ENCODE measurements at places on chromosomes 4 and X.

GRCh38 chrX:52262195-52262546, 77.5 kb downstream of the MAGED4 start:
- DNase-seq = no peak

- no peak for DNase-seq
These were observed 478.0 kb upstream of the CPEB2 start for GRCh38 chr4:14524276-14524675.

DNA sequence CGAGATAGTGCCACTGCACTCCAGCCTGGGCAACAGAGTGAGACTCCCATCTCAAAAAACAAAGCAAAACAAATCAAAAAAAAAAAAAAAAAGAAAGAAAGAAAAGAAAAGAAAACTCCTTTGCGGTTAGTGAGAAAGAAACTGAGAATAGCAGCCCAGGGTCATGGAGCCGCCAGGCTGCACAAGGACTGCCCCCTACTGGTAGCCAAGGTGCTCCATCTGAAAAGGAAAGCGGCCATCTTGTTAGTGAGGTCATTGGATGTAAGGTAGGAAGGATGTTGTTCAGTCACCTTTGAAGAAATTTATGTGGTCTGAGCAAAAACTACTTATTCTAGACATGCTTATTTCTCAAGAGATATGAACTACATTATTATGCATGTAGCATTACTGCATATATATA, 660.6 kb upstream of the TENM3 start:
- no peak for DNase-seq

DNA sequence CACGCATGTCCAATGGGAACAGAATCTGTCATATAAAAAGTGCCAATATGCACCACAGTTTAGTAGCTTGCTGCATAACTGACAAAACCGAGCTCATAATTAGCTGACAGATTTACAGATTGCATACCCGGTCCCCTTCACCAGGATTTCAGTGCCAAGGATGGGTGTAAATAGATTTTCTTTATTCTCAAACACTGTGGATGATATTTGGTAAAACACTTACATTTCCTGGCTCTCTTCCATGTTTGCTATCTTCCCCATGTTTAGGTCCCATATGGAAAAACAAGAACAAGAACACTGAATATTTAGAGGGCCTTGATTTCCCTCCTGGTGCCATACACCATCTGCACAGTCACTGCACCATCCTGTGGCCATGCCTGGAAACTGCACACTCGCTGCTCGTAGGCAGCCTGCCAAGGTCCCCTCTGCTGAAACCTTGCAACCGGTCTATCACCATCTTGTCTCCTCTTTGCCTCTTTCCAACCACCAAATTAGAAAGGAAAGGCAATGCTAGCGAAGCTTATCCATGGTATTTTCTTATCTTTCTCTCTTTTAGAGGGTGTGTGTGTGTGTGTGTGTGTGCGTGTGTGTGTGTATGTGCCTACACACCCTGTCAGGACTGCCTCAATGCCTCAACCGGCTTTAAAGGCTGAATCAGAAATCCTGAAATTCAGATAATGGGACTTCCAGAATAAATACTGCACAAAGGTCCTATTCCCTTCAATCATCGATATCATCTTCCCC, 124.2 kb upstream of the MBNL3 start:
- peak; percentile 49 for DNase-seq

DNA sequence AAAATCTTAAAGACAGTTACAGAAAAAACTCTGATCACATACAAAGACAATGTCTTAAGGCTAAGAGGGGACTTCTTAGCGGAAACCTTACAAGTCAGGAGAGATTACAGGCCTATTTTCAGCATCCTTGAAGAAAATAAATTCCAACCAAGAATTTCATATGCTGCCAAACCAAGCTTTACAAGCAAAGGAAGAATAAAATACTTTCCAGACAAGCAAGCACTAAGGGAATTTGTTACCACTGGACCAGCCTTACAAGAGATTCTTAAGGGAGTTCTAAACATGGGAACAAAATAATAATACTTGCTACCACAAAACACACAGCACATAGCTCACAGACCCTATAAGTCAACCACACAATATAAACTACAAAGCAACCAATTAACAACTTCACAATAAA, 255.8 kb upstream of the ZFP42 start:
- DNase-seq = no peak

- DNase-seq = no peak
These were observed 14.2 kb downstream of the VEGFC start for GRCh38 chr4:176778491-176778890.

DNA sequence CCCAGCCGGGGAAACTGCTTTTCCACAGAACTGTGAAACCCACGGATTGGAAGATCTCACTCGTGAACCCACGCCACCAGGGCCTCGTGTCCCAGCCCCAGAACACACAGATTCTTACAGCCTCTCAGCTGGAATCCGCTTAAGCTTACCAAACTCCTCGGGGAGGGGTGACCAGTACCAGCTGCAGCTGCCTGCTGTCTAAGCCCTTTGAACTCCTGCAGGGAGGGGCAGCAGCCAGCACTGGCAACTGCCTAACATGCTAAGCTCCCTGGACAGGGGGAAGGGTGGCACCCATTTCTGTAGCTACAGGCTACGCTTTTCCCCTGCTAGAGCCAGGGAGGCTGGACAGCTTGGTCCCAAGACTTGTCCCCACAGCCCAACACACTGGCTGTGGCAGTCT, 38.4 kb downstream of the TBL1X start:
- DNase-seq = no peak

GRCh38 chr4:189511581-189511980, 429.1 kb upstream of the FRG1 start:
- no peak for DNase-seq

DNA sequence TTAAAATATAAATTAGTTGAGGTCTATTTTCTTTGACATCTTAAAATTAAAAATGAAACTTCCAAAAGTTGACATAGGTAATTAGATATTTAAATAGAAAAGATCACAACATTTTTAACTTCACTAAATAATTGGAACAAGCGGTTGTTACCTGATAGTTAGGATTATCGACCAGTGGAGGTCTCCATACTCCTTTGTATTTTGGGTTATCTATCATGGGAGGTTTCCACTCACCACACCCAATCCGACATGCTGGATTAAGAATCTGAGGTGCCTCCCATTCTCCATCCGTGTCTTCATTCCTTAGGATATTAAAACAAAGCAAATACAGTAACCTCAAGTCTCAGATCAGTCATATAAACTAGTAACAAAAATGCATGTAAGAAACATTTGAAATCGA, 22.2 kb downstream of the SCOC start:
- DNase-seq = no peak

GRCh38 chr4:4254666-4255065, 6.6 kb upstream of the TMEM128 start:
- peak; percentile 88 for DNase-seq

DNA sequence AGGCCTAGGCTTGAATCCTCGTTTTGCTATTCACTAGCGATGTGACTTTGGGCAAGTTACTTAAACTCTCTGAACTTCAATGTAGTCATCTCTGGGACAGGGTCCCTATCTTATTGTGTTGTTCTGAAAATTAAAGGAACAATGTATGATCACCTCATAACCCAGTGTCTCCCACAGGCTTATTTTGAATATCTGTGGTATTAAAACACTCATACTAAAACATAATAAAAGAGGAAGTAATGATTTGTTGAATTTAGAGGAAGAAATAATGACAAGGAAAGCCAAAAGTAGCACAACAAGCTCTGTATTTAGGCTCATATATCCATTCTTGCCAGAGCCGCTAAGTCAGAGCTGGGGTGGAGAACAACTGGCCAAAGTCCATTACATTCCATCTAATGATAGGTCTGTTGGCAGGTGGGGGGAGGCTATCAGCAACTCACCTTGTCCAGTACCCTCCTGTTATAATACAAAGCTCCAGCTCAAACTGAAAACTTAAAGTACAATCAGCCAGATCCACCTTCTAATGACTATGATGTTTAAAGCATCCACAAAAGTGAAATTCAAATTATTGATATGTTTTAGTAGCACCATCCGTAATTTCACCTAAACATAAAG, 64.5 kb upstream of the LSM6 start:
- no peak for DNase-seq

- no peak for DNase-seq
These were observed 255.2 kb upstream of the GABRA2 start for GRCh38 chr4:46645126-46645525.

GRCh38 chr4:6294705-6295421, 25.2 kb downstream of the WFS1 start:
- DNase-seq = no peak

DNA sequence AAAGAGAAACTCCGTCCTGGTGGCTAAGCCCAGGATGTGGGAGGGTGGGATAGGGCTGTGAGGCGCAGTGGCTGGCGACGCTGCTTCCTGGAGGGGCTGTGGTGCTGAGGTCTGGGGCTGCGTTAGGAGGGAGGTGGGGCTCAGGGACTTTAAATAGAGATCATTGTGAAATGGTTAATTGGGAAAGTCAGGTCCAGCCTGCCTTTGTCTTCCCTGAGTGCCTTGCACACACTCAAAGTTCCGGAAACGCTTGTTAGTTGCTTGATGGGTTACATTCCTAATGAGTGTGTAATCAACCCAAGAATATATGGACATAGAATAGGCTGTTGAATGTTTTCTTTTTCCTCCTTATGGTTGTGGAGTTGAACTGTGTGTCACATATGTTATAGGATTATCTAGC, 55.7 kb upstream of the CLDN34 start:
- no peak for DNase-seq

DNA sequence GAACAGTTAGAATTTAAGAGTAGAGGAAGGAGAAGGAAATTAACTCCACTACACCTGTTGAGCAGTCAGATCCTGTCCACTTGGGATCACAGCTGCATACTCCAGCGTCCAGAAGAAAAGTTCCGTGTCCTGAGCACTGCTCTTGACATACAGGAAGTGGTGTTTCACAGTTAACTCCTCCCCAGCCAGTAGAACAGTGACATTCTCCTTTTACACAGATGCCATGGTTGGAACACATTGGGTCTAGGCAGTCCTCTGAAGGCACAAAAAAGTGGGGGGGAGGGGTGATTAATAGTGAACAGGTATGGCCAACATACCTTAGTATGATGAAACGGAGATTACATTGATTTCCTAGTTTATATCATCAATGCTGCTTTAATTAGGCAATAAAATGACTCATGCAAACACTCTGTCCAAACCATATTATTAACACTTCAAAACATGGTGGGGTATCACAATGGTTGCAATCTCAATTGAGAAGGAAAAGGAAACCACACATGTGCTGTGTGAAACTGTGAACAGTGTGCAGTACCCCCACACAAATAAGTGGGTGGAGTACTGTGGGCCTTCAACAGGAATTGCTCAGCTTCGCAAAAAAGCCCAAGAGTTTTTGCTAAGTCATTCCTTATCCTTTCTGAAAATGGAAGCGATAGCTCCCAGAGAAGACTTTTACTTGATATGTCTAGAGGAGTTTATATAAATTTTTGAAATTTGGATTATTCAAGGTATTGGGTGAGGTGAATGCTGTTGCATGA, 295.6 kb downstream of the SH2D1A start:
- no peak for DNase-seq

DNA sequence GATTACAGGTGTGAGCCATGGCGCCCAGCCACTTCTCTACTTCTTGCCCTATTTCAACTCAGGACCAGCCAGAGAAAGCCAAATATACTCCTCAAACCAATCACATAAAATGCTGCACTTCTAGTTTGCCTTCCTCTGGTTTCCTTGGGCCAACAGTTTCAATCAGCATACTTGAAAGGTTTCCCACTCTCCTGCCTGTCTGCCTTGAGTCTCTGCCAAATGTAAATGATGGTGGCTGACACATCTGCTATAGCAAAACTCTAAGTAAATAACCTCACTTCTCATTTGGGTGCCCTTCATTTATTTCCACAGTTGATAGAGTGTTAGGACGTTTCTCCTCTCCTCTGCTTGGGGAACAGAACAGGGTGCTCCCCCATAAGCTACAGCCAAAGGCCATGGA, 36.4 kb upstream of the PPA2 start:
- no peak for DNase-seq

GRCh38 chrX:5086388-5086787, 1142.3 kb downstream of the NLGN4X start:
- DNase-seq = no peak

DNA sequence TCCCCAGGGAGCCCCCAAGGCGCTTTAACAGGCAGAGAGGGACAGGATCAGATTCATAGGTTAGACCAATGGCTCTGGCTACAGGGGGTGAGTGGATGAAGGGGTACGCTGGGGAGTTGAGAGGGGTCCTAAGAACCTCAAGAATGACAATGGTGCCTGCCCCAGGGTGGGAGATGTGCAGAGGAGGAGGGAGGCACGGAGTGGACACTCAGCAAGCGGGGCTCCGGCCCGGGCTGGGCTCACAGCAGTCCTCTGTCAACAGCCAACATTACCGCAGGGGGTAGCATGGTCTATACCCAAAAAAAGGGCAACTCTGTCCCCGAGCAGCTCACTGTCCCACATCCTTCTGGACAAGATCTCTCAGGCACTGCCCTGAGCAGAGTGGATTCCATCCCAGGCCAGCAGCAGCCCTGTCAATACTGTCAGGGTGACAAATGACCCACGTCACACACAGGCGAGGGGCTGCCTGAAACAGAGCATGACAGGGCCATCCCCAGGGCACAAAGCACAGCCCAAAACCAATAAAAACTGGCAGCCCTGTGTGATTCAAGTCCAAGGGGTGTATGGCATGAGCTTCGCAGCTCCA, 47.7 kb upstream of the PPP2R2C start:
- no peak for DNase-seq

GRCh38 chrX:132692526-132692925, 203.7 kb upstream of the MBNL3 start:
- DNase-seq = no peak

GRCh38 chrX:36583674-36584073, 424.5 kb upstream of the FAM47C start:
- DNase-seq = no peak
